ENCODE measurements at places on chromosomes 13 and 19. TPM values are rescaled to one million over a fixed set of nuclear protein-coding genes. Genes with fewer than 3 reads are reported as not detected.

The SYNGR4 gene
- total RNA-seq = not detected

The SHC2 gene
- total RNA-seq = 9.0 TPM

The GJB2 gene
- total RNA-seq = not detected

The S1PR4 gene
- total RNA-seq = 0.28 TPM

The ZNF536 gene
- total RNA-seq = 0.37 TPM

DNA sequence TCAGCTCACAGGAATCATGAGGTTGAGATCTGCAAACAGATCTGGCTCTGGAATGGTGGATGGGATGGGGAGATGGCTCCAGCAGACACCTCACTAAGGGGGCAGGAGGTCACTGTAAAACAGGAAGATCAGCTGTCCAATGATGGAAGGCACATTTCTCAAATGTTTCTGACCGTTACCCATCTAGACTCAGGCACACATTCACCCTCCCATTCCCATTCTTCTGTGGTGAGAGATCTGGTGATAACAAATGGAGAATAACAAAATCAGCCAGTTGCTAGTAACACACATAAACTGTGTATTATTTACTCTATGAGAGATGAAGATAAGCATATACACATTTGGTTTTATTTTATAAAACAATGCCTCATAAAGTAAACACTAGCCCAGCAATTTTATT is 235.9 kb downstream of the TSHZ3 start:
- DNase-seq = no peak

DNA sequence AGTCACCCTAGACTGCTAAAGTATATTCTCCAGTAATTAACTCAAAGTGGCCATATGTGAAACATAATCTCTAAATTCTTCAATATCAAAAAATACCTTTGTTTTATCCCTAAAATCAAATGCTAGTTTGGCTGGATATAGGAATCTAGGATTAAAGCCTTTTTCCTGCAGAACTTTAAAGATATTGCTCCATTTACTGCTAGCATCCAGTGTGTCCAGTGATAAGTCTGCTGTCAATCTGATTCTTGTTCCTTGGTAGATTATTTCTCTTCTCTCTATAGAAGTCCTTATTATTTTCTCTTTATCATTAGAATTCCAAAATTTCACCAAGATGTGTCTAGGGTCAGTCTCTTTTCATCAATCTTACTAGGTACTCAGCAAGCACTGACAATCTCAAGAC is 384.6 kb downstream of the FGF14 start:
- DNase-seq = no peak

DNA sequence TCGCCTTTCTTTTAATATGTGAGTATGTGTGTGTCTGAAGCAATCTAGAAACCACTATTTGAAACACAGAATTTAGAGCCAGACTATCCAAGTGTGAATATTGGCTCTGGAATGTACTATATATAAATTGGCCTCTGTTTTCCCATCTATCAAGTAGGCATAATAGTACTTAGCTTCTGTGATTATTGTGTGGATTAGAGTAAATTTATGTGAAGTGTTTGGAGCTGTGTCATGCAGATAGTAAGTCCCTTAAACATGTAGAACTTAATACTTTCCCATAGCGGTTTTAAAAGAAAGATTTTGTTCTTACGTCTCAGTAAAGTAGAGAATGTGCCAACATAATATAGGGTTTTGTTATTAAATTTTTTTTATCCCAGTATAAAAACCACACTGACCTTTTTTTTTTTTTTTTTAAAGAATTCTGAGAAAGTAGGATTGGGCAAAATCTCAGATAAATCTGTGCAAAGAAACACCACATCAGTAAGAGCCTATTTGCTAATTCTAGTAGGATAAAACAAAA is 432.3 kb downstream of the RFC3 start:
- DNase-seq = no peak
